ENCODE measurements at places on chromosomes 16 and 17.

GRCh38 chr17:67126983-67127382 lies 82.6 kb downstream of the CACNG1 start:
- DNase-seq, result no peak

DNA sequence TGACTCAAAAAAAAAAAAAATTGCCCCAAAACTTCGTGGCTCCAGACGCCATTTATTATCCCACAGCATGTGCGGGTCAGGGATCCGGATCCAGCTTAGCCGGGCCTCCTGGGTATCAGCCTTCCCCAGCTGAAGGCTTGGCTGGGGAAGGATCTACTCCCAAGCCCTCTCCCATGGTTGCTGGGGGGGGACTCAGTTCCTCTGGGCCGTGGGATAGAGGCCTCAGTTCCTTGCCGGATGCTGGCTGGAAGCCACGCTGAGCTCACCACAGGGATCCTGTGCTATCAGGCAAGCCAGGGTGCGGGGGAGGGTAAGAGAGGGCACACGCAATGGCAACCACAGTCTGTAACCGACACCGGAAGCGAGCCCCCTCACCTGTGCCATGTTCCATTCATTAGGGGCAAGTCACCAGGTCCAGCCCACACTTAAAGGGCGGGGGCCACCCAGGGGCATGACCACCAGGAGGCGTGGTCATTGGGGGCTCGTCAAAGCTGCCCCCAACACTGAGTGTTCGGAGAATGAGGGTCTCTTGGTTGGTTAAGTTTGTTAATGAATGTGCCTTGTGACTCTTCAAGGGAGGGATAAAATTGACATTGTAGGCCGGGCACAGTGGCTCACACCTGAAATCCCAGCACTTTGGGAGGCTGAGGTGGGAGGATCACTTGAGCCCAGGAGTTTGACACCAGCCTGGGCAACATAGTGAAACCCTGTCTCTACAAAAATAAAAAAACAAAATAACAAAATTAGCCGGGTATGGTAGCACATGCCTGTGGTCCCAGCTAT lies 210.0 kb upstream of the GSE1 start:
- DNase-seq, result no peak

- no peak for DNase-seq
These were observed 255.5 kb downstream of the CDH13 start for GRCh38 chr16:82882226-82882625.

DNA sequence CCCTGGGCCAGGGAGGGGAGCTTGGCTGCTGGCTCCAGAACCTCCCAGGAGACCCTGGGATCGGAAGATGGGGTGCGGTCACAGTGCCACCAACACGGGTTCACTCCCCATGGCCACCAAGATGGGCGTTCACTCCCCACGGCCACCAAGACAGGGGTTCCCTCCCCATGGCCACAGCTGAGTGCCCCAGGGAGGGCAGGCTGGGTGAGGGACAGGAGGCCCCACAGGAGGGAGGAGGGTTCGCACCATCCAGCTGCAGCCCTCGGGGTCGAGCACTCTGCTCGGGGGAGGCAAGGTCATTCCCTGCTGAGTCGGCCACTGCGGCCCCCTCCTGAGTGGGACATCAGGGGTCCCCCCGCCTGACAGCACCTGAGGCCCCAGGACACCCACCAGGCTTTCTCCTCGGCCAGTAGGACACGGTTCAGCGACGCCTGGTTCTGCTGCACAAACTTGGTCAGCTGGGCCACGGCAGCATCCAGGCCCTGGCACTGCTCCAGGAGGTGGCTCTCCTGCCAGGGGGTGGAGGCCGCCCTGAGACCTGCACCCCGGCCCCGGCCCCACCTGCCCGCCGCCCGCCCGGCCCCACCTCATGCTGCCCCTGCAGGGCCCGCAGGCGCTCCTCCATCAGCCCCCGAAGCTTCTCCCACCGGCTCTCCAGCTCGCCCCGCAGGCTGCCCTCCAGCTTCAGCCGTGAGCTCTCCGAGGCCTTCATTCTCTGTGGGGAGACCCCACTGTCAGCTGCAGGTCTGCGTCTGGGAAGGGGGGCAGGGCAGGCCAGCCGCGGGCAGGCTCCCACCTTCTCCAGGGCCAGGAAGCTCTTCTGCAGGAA lies 5.9 kb downstream of the CCDC154 start:
- DNase-seq, result no peak

GRCh38 chr16:56286809-56287208 lies 95.5 kb downstream of the GNAO1 start:
- DNase-seq, result no peak

DNA sequence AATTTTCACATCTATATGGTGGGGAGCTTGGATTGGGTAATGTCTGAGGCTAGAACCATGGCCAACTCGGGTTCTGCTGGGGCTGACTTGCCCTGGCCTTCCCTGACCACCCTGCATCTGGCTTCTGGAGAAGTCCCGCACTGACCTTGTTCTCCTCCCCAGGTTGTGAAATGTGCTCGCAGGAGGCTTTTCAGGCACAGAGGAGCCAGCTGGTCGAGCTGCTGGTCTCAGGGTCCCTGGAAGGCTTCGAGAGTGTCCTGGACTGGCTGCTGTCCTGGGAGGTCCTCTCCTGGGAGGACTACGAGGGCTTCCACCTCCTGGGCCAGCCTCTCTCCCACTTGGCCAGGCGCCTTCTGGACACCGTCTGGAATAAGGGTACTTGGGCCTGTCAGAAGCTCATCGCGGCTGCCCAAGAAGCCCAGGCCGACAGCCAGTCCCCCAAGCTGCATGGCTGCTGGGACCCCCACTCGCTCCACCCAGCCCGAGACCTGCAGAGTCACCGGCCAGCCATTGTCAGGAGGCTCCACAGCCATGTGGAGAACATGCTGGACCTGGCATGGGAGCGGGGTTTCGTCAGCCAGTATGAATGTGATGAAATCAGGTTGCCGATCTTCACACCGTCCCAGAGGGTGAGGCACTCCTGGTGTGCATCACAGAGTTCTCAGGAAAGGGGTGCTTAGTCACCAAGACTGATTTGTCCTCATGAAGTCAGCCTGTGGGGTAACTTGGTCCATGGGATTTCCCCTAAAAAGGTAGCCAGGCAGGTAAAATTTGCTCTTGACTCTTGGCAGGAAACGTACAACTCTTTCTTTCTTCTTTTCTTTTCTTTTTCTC lies 6.1 kb downstream of the NOD2 start:
- DNase-seq, result no peak

DNA sequence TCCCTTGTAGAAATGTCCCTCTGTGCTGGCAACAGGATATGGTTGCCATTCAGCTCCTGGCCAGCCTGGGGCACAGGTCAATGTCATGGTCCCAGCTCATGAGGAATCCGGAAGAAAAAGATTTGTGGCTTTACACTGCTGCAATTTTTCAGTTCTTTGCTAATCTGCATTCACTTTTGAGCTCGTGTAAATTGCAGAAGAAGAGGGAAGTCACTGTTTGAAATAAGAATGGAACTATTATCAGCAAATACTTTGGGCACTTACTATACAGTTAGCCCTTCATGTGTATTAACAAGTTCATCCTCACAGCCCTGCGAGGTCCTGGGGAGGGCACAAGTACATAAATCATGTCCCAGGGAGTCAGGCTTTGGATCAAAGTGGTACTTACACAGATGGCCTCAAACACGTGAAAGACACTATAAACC lies 14.2 kb downstream of the SLC47A2 start:
- DNase-seq, result no peak

DNA sequence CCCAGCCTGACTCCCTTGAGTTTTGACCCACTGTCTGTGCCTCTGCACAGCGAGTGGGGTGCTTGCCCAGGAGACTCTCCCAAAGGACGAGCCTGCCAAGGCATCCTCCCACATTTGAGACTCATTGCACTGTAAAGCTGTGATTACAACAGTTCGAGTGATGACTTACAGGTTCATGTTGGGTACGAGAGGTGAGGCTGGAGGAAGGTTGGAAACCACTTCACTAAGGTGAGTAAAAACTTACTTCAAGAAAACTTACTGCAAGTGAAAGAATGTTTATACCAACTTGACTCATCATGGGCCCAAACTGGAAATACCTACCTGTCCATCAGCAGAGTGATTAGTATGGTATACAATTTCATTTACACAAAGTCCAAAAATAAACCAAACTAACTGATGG lies 360.1 kb upstream of the CDH11 start:
- DNase-seq, result no peak

- DNase-seq, result no peak
These were observed 9.6 kb upstream of the DLX4 start for GRCh38 chr17:49959183-49959935.

DNA sequence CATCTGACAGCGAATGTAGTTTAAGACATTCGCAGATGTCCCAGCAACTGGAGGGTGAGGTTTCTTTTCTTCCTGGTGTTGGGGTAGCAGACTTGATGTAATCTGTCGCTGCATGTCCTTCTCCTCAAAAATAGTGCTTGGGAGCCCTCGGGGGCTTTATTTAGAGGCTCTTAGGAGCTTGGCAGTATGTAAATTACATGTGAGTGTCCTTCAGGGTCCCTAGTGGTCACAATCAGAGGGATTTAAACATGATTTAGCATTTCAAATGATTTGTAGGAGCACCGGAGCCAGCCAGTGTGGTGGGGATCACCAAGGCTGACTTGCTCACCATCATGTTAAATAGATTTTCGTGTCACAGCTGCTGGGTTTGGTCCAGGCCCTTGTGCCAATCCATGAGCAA lies 8.8 kb upstream of the SALL1 start:
- DNase-seq, result no peak

DNA sequence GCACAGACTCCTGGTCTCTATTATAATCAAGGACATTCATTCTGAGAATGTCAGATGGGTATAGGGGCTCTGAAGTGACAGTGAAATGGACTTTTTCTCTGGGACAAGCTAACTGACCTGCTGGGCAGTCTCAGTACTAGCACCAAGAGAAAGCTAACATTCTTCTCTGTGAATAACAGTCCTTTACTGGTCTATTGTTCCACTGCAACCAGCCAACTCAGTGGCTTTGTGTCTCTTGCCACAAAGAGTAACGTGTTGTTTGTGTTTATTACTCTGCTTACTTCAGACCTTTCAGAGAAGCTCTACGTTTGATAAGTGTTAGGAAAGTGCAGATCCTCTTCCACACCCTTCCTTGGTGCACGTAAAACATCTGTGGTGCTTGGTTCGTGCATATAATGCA lies 61.5 kb upstream of the BCAR1 start:
- no peak for DNase-seq

DNA sequence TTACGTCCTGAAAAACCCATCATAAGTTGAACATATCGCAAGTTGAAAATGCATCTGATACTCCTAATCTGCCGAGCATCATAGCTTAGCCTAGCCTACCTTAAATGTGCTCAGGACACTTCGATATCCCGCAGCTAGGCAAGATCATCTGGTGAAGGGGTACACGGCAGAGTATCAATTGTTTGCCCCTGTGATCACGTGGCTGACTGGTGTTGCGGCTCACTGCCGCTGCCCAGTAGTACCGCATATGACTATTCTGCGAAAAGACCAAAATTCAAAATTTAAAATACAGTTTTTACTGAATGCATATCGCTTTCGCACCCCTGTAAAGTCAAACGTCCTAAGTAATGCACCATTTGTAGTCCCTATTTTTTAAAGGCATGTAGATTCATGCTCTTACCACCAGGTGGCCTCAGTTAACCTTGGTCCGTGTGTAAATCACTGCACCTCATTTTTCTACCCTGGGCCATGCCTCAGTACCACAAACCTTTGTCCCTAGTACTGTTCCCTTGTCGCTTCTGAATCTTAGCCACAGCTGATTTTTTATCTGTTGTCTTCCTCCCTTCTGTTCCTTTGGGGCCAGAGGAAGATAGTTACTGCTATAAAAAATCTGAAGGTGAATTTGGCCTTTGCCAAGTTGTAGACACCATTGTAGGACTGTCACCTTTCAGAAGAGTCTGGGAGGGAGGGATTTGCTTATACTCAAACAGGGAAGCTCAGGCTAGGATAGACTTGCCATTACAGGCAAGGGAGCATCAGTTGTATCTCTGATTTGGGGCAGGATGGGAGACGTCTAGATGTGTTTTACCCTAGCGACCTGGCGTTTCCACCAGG lies 34.4 kb downstream of the WWP2 start:
- DNase-seq, result peak; percentile 58

GRCh38 chr17:70769956-70770355 lies 600.6 kb downstream of the KCNJ2 start:
- no peak for DNase-seq

DNA sequence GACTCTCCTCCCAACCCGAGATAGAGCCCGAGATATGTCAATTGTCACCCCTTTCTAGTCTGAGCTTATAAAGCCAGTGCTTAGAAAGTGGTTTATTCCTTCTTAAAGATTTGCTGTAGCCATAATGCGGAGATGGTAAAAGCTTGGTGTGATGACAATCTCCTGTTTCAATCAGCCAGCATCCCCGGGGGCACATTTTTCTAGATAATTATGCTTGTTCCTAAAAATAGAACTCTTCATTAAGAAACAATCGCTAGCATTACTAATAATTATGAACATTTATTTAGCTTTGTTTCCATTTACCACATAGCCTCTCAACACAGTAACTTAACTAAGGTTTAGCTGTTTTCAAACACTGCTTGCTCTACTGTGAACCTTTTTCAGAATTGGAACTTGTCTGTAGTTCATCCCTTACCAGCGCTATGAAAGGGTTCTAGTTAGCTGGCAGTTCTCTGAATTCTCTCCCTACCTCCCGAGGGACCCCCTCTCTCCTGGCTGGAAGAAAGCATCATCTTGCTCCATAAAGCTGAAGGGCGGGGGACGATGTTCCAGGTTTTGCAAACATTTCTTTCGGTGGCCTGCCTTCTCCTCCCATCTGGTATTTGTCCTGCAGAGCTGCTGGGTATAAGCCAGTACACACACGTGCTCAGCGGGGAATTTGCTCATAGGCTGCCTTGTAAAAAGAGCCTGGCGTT lies 922 bp upstream of the MRPL58 start:
- DNase-seq, result no peak

GRCh38 chr17:39702901-39703893 lies 3.3 kb downstream of the ERBB2 start:
- peak; percentile 76 for DNase-seq

GRCh38 chr16:22306788-22307187 lies 9.6 kb downstream of the POLR3E start:
- no peak for DNase-seq

GRCh38 chr17:45403906-45404490 lies 28.7 kb downstream of the ARHGAP27 start:
- DNase-seq, result no peak

- DNase-seq, result no peak
These were observed 36.7 kb downstream of the TK2 start for GRCh38 chr16:66513111-66513723.

DNA sequence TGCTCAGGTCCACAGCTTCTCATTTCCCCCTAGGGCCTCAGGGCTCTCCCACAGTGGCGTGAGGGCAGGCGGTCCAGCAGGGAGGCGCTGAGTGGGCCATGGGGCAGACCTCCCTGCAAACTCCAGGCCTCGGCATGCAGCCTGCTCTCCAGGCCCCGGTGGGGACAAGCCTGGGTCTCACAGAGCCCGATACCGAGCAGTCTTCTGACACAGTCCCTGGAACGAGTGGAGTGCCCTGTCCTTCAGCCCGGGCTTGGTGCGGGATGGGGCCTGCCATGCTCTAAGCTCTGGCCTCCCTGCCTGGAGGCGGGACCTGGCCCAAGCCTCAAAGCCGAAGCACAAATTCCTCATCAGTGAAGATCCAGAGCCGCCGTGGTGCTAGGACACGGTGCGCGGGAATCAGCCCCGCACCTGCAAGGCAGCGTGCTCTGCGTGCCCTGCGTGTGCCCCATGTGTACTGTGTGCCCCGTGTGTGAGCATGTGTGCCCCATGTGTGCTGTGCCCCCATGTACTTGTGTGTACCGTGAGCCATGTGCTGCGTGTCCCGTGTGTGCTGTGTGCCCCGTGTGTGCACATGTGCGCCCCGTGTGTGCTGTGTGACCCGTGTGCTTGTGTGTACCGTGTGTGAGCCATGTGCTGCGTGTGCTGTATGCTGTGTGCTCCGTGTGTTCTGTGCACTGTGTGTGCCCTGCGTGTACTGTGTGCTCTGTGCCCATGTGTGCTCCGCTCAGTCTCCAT lies 56.1 kb downstream of the ENGASE start:
- no peak for DNase-seq
